Stimulated activated CD8-positive, alpha-beta memory T cell treated with anti-CD3 and anti-CD28 coated beads, Interleukin-15, amount 100 ng/mL, for 1 hour (primary cell): ENCODE measurements at places on chromosomes 6 and 20.

- DNase-seq = no peak
Measured at GRCh38 chr20:39825524-39825923, 863.4 kb downstream of the DHX35 start.

DNA sequence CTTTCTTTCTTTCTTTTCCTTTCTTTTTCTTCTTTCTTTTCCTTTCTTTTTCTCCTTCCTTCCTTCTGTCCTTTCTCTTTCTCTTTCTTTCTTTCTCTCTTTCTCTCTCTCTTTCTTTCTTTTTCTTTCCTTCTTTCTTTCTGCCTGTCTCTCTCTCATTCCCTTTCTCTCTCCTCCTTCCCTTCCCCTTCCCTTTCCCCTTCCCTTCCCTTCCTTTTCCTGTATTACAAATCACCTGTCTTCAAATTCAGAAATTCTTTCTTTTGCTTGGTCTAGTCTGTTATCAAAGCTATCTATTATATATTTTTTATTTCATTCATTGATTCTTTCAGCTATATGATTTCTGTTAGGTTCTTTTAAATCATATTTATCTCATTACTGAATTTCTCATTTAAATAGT lies 315.2 kb upstream of the NOX3 start:
- no peak for DNase-seq

GRCh38 chr6:57315111-57315510 lies 2.3 kb upstream of the PRIM2 start:
- DNase-seq = no peak

DNA sequence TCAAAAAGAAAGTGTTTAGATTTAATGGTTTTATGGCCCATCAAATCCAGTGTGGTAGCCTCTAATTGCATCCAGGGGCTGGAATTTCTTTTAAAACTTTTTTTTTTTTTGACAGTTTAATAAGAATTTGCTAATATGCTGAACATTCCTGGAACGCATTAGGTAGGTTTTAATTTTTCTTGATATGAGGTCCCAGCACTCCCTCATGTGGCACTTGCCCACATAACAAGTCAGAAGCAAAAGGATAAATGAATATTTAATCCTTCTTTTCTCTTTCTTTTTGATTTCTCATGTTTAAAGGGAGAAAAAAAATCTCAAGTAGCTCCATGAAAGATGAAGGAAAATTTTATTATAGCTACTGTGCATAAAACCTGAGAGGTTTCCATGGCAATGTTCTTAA lies 13.5 kb downstream of the HAO1 start:
- DNase-seq = no peak

DNA sequence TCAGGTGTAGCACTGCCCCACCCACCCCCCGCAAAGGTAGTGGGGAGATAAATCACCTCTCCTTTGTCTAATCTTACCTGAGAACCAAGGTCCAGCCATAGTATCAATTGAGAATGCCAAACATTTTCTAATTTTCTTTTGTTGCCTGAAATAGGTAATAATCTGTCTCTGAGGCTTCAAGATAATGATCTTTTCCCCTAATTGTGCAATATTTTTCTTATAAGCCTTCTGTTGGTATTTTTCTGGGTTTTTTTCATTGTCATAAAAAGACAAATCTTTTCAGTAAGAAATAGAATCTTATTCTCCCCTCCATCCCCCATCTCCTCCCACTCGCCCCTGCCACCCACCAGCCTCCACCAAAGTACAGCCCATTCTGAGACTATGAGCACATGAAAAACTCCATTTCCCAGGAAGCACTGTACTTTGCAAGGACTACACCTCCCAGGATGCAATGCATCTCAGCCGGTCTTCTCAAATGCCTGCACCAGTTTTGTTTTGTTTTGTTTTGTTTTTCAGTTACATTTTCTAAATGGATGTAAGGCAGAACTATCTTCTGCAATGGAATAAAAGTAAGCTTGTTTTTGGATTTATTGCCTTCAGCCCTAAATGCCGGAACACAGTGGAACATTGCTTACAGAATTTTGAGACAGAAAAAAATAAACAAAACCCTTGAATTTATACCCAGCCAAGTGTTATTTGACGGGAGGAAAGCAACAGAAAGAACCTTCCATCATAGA lies 268.0 kb downstream of the TFAP2A start:
- DNase-seq = no peak
